ENCODE measurements at places on chromosomes 3 and 15.

DNA sequence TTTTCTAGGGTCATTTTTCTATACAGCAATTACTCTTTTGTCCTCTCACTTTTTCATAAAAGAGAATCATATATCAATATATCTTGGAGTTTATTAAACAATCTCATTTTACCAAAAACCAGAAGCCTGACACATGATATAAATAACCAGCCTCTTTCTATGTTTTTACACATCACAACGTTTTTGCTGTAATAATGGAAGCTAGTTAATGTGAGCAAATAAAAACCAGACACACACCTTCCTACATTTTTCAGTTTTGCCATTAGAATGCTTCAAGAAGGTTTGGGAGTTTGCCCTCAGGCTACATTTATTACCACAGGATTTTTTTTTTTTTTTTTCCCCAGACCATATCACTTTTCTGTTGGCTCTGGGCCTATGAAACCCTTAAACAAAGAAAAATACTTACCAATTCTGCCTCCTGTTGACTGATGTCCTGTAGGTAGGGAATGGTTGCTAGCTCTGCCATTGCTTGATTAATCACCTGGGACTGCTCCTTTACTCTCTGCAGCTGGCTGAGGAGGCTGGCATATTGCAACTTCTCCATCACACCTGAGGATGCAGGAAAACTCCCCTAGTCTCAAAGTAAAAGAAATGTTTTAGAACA, 165.5 kb downstream of the ECT2 start:
- no peak for DNase-seq

DNA sequence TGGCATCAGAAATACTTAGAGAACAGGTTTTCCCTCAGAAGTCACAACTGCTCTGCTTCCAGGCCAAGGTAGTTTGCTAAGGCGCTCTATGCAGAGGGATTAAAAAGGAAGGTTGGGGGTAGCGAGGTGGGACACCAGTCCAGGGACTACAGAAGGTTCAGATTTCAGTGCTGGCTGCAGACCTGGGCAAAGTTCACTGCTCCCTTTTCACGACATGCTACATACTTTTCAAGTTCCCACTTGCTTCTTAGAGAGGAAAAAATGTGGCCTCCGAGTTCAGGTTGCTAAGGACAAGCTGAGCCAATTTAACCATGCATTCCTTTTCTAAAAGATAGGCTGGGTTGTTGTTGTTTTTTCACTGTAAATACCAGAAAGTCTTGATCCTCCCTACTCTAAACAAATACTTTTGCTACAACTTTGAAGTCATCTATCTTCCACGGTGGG, 158.6 kb upstream of the NR2F2 start:
- no peak for DNase-seq

- no peak for DNase-seq
These were observed 260.9 kb upstream of the HES1 start for GRCh38 chr3:193874997-193875593.

GRCh38 chr15:93028632-93029213, 60.3 kb downstream of the RGMA start:
- DNase-seq = peak; percentile 97

DNA sequence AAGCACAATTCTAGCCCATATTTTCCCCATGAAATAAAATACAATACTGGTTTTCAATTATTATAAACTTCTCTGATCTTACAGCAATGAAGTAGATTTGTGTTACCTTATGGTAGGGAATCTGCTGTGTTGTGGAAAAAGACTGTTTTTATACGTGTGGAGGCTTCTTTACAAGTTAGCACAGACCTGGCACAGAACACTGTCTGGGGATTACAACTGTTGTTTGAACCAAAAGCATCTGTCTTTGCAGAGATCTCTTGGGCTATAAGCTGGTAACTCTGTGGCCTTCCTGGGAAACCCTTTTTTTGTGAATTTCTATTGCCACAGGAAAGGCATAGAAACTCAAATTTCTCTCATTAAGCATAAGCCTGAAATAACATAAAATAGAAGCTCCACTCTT, 581.9 kb downstream of the TUSC7 start:
- DNase-seq = no peak

GRCh38 chr15:39651881-39652280, 71.0 kb downstream of the THBS1 start:
- DNase-seq = no peak

DNA sequence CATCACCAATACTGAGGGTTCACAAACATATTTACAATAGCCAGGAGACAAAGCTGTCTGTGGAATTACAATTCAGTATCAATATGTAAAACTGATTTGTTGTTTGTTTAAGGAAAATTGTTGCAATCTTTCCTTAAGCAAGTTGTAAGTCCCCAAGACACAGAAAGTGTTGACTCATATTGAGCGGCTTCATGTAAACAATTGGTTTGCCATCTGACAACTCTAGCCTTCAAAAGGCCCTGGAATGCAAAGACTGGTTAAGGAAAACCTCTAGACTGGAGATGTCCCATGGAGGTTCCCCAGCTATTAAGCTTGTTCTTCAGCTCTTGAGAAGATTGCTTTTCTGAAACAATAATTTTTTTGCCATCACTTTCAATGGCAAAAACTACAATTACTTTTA, 283.7 kb upstream of the PROK2 start:
- DNase-seq = no peak

DNA sequence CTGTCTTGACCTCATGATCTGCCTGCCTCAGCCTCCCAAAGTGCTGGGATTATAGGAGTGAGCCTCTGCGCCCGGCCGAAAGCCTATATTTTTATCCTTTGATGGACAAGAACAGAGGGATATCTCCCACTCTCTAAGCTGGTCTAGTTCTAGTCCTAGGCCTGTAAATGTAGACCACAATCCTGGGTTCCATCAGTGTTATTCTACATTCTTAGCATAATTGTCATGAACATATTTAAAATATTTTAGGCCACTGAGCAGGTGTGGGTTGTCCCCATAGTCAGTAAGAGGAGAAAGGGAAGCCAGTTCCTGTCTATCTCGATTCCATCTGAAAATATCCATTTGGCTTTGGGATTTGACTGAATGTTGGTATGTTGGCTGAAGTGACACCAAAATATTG, 118.1 kb downstream of the EBLN2 start:
- no peak for DNase-seq

GRCh38 chr15:36400936-36401585, 178.4 kb upstream of the CDIN1 start:
- DNase-seq = no peak

DNA sequence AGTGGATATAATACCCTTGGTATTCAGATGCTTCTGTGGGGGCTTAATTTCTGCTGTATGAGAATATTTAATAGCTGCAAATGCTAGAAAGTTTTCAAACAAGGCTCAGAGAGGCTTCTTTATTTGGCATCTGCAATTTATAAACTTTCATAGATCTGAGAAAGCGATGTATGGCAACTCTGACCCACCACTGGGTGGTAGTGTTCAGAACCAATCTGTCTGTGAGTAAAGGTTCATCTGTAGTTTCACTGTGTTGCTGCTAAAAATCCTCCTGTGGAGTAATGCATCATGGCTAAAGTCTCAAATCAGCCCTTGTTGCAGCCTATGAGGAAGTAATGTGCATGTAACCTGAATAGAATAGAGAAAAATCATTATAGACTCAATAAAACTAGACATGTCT, 47.4 kb downstream of the CLSTN2 start:
- DNase-seq = no peak

DNA sequence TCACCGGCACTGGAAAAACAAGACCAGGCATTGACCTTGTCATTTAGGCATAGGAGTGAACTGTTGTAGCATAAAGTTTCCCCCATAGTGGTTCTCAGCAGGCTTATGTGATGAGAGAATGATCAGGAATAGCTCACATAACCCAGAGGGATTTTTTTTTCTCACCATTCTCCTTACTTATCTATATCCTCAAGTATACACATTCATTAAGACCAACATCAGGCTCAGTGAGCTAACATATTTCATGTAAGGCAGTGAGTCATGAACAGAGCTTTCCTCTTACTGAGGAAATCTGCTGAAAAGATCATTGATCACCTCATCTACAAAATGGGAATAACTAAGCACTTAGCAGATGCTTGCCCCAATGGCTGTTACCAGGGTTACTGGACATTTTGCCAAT, 396.6 kb upstream of the TMCO5A start:
- DNase-seq = no peak

- DNase-seq = no peak
These were observed 39.8 kb downstream of the ADAMTS17 start for GRCh38 chr15:100301910-100302431.

- peak; percentile 17 for DNase-seq
These were observed at the start of gene SLC35G2 for GRCh38 chr3:136818769-136819391. Gene SLC35G2 (plus strand): TSS chr3:136819126. CDS start chr3:136854461, 35,335 bp downstream.

DNA sequence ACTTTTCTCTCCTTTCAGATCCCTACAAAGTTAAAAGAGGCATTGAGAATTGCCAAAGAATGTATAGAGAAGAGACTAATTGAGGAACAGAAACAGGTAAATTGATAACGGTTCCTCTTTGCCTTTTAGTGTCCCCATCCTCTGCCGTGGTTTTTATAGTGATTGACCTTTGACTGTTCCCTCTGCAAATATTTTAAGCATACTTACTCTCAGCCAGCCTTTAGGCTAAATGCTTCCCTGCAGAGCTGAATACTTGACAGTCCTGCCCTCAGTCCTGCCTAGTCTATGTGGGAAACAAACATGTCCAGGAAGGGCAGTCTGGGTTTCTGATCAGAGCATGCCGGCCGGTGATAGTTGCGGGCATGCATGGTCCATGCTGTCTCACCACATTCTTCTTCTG, 24.7 kb downstream of the PDHB start:
- no peak for DNase-seq

GRCh38 chr3:132399054-132399929, 18.0 kb upstream of the DNAJC13 start:
- peak; percentile 68 for DNase-seq

DNA sequence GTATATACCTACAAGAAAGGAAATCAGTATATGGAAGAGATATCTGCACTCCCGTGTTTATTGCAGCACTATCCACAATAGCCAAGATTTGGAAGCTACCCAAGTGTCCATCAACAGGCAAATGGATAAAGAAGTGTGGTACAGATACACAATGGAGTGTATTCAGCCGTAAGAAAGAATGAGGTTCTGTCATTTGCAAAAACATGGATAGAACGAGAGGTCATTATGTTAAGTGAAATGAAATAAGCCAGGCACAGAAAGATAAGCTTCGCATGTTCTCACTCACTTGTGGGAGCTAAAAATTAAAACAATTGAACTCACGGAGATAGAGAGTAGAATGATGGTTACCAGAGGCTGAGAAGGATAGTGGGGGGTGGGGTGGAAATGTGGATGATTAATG, 53.1 kb downstream of the FAM81A start:
- DNase-seq = no peak

- no peak for DNase-seq
These were observed 13.6 kb downstream of the LRRC3B start for GRCh38 chr3:26636096-26636727.

DNA sequence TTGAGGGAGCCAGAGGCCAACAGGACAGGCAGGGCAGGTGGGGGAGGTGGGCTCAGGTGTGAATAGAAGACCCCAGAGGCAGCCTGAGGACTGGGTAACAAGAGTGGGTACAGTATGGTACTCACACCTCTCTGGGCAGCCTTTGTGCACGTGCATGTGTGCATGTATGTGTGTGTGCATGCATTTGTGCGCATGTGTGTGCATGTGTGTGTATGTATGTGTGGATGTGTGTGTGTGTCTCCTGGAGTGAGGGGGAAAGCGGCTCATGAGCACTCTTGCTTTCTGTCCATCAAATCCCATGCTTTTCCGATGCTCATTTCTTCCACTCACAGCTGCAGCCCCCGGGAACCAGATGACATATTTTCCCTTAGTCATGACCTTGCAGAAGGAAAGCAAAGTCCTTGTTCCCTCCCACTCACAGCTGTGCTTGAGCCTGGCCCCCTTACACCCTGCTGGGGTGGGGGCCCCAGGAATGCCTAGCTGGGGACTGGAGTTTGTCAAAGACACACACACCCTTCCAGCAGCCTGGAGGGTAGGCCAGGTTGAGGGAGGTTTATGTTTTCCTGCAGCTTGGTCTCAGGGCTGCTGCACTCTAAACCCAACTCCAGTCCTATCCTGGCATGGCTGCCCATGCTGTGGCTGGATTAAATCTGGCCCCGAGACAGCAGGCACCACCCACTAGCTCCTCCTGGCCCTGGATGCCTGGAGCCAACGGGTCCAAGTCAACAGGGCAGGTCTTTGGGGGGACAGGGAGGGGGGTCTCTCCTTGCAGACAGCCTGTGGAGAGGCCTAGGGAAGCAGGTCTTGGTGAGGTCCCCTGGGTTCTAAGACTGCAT, 22.5 kb downstream of the CCDC33 start:
- DNase-seq = no peak

GRCh38 chr3:124158168-124158881, 166.4 kb upstream of the ROPN1 start:
- no peak for DNase-seq

DNA sequence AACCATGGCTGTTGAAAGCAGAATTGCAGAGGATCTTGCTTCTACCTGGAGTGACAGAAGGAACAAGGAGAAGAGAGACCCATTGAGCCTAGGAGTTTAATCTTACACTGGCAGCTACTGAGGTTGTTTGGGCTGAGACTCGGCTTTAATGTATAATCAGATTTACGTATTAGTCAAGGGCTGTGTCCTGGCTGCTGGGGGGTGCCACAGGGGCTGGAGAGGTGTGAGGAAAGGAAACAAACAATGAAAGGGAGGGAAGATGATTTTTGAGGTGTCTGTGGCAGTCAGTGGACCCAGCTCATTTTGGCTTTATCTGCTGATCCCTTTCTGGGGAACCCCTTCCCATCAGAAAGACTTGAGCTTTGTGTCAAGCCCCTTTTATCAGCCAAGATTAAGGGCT, 95.7 kb downstream of the PRICKLE2 start:
- DNase-seq = no peak

DNA sequence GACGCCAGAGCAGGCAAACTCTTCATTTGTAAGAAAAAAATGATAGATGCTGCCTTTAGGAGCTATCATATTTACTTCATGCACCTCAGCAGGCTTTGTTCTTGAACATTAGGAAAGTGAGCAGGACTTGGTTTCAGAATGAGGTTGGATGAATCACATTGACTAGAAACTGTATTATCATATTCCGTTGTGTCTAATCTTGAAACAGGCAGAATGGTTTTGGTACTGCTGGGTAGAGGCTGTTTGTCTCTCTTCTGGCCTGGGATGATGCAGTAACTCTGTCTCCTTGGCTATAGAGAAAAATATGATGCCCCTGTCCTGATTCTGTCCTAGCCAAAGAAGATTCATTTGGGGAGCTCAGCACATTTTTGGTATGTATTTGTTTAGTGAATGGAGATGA, 344.2 kb upstream of the GRM7 start:
- DNase-seq = no peak

DNA sequence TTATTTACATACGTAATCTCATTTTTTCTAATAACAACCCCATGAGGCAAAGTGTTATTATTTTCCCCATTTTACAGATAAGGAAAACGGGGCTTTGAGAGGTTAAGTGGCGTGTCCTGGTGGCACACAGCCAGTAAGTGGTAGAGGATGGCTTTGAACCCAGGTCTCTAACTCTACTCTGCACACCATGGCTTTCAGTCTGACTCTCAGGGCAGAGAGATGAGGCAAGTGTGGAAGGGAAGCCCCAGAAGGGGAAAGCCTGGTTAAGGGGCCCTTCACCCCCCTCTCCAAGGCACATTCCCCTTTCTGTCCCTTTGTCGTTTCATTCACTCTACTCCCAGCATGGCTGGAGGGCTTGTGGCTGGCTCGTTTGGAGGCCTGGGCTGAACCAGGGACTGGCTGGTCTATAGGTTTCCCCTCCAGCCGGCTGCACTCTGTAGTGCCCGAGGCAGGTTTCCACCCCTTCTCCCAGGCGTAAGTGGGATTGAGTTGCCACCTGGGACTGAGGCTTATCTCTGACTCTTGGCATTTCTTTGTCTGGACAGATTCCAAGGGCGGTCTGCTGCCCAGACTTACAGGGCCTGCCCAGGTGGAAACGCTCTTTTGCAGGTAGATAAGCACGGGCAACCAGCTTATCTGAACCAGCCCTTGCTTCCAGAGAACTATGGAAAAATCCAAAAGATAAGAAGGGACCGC, 12.1 kb downstream of the SEMA4B start:
- no peak for DNase-seq

All from suppressor macrophage treated with lipopolysaccharide for 4 hours (primary cell).